ENCODE measurements at places on chromosomes 5 and 9.

DNA sequence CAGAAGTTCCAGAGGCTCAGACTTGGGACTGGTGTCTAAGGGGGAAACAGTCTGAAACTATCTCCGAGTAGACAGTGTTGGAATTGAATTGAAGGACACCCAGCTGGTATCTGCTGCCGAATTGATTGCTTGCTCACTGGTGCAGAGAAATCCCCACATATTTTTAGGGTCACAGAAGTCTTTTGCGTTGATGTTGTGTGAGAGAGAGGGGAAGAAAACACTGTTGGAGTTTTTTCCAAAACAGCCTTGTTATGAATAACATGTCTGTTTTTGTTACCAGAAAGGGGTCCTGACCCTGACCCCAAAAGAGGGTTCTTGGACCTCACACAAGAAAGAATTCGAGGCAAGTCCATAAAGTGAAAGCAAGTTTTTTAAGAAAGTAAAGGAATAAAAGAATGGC lies 81.3 kb downstream of the ALDH7A1 start:
- DNase-seq: no peak

DNA sequence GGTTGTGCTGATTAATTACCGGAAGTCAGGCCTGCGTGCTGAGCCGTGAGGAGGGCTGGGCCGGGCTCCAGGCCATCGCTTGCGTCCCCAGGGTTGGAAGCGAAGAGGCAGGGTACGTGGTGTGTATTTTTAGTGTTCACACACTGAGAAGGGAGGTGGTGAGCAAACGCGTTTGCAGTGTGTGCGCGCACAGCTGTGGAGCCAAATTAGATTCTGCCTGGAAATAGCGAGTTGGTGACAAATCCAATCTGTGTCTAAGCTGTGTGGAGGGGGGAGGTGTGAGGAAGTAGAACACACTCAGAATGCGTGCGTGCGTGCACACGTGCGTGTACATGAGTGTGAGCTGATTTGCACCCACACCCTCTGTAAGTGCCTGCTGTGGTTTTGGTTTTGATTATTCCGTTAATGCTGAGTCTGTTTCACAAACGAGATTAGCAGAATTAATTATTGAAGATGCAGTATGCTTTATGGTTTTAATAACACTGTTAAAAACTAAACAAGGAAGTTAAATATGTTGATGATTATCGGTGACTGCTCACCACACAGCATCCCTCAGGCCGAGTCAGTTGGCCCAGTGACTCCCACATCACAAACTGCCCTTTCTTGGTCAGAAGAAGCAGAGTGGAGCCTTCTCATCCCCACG lies 111.8 kb upstream of the FCN2 start:
- DNase-seq: no peak

GRCh38 chr5:38479315-38479904 lies 77.0 kb downstream of the LIFR start:
- no peak for DNase-seq

DNA sequence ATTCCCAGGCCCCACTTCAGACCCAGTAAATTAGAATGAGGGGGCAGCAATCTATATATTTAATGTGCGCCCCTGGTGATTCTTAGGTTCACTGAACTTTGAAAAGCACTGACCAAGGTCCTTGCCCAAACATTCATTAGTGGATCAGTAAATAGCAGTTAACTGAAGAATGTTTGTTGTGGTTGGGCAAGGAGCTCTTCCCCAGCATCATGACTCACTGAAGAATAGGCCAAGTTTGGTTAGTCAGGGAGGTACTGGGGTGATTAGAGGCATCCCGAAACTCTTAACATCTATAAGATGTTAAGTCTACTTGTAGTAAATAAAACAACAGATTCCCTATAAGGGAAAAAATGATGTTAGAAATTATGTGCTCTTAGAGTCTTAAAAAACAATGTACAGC lies 833 bp upstream of the MROH2B start:
- DNase-seq: no peak

- DNase-seq: no peak
Measured at GRCh38 chr5:3509290-3509689, 86.3 kb upstream of the IRX1 start.

DNA sequence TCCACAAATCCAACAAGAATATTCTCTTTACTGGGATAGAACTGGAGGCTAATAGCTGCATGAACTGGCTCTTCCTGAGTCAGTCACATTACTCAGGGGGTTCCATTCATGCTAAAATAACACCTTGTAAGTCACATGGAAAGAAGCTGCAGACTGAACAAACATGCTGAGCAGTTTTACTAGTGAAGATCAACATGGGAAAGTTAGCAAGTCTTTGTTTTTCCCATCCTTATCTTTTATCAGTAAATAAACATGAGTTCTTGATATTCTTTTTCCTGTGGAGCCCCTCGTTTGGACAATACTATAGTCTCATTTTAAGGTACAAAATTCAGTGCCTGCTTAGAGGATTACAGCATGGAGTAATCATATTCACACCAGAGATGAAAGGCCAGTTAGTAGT lies 43.7 kb upstream of the TEK start:
- DNase-seq: no peak

GRCh38 chr5:29252390-29252789 lies 1941.1 kb upstream of the CDH6 start:
- DNase-seq: no peak

DNA sequence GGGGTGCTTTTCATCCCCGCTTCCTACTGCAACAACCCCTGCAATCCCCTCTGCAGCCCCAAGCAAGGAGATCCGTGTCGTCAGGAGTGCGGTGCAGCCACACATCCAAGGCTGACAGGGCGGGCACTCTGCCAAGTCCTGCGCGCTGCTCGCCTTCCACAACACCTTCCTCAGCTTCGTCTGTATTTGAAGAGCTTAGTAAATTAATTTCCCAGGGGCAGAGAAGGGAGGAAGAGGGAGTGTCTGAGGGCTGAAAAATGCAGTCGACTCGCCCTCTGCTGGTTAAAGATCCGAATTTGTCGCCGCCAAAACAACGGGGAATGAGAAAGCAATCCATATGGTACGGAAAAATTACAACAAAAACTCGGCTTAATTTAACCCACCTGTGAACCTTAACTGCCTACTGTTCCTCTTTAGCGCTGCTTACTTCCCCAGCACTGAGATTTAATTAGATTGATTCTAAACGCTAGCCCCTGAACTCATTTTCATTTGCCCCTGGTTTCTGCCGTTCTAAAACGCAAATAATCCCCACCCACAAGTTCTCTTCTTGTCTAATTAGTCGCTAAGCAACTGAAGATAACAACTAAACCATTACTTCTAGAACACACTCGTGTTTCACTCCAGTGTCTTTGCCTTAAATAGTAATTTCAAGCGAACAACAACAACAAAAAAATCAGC lies 10.9 kb upstream of the PCDHB1 start:
- DNase-seq: peak; percentile 76

DNA sequence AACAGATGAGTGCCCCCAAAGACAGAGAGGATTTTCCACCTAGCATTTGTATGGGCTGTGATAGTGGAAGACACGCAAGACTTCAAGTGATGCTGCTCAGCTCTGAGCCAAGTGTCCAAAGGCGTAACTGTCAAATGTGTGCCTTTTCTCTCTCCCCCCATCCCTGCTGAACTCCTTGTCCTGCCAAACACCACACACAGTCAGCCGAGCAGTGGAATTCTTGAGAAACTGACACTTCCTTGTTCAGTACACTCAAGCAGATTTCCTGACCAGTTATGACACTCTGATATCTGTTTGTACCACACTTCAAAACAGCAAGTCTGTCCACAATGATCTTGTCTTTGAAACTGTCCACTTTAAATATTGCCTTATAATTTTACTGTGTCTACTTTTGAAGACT lies 166.4 kb downstream of the PIK3R1 start:
- DNase-seq: no peak

- no peak for DNase-seq
Measured at GRCh38 chr5:62974623-62975022, 396.0 kb downstream of the LRRC70 start.

DNA sequence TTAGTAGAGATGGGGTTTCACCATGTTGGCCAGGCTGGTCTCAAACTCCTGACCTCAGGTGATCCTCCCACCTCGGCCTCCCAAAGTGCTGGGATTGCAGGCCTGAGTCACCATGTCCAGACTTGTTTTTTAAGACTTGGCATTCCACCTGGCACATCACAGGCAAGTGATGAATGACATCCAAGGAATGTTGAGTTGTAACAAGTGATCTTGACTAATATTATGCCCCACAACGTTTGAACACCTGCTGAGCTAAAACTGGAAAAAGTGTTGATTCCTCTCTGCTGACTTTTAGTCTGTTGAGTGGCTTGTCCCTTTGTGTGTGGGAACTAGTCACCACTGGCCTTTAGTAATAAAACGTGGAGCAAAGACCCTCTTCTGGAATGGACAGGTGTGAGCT lies 54.6 kb downstream of the SUB1 start:
- no peak for DNase-seq

DNA sequence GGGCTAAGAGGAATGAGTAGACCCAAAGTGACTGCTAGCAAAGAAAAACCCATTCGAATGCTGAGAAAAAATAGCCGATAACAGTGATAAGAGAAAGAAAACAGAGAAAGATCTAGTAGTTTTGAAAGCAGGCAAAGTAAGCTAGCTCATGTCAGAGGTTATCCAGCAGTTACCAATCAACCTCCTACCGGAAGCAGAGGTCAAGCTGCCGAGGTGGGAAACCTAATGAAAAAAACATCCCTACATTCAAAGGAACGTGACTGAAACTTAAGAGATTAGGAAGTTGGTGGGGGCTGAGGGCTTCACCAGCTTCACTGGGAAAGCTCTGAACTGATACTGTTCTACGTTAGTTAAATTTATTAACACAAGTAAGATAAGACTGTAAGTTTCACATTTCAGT lies 32.6 kb downstream of the SSBP2 start:
- DNase-seq: no peak

DNA sequence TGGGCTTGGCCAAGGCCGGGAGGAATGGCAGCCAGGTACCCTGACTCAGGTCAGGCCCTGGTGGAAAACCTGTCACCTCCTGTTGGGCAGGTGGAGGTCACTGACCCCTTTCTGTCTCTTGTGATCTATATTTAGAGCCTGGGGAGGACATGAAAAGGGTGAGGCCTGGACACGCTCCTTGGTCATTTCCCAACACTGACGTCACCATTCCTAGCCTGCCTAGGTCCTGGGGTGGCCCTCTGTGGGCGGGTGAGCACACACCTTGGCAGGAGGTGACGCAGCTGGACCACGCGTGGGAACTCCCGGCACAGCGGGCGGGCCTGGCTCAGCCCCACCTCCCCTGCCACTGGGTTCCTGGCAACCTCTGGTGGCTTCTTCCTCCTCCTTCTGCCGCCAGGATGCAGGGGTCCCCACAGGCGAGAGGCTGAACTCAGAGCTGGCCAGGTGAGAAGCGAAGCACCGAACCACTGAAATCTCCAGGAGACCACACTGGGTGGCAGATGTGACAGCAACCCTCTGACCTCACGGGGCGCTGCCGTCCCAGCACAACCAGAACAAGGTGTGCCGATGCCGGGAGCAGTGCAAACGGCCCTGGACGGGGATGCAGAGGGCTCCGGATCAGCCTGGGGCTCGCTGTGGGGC lies 6.4 kb upstream of the RALGDS start:
- no peak for DNase-seq

DNA sequence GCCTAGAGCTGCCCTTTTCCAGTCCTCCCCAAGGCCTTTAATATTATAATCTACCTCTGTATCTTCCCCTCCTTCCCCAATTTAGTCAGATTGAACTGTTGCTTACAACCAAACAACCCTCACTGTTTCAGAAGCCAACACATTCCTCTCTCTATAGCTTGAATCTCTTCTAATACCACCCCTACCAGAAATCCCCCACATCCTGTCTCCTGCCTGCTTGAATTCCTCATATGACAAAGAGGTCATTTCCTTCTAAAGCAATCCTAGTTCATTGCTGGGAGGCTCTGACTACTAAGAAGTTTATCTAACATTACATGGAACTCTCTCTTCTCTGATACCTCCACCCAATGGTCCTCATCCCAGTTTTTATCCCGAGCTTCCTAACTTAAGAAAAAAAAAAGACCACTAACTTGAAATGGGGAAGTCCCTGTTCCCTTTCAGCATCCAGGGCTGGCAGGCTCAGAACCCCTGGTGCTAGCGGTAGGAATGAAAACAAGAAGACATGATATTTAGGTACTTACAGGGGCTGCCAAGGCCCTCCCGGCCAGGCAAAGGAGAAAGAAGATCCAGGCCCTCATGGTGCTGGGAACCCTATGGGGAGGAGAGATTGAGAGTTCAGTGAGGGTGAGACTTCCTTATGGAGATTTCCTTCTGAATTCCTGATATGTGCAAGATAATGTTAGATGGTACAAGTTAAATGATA lies 11.0 kb downstream of the SPARC start:
- no peak for DNase-seq

- no peak for DNase-seq
Measured at GRCh38 chr9:72042928-72043327, 17.5 kb downstream of the C9orf57 start.

DNA sequence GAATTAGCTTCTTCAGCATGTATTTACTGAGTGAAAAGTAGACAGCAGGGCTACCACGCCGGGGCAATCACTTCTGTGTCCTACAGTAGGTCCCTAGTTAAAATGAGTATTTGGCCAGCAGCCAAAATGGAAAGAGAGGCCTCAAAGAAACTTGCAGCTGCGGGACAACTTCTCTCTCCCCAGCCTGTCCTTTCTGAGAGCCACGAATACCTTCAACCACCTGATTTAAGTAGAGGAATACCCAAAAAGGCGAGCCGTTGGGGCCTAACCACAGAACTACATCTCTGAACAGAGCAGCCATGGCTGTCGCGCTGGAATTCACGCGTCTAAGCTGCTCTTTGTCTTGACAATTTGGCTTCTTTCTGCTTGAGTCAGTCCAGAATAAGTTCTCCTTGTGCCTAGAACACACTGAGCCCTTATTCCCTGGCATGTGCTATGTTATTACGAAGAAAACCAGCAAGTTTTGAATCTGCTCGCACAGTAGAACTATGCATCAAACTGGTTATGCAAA lies 43.8 kb upstream of the GOLPH3 start:
- no peak for DNase-seq

DNA sequence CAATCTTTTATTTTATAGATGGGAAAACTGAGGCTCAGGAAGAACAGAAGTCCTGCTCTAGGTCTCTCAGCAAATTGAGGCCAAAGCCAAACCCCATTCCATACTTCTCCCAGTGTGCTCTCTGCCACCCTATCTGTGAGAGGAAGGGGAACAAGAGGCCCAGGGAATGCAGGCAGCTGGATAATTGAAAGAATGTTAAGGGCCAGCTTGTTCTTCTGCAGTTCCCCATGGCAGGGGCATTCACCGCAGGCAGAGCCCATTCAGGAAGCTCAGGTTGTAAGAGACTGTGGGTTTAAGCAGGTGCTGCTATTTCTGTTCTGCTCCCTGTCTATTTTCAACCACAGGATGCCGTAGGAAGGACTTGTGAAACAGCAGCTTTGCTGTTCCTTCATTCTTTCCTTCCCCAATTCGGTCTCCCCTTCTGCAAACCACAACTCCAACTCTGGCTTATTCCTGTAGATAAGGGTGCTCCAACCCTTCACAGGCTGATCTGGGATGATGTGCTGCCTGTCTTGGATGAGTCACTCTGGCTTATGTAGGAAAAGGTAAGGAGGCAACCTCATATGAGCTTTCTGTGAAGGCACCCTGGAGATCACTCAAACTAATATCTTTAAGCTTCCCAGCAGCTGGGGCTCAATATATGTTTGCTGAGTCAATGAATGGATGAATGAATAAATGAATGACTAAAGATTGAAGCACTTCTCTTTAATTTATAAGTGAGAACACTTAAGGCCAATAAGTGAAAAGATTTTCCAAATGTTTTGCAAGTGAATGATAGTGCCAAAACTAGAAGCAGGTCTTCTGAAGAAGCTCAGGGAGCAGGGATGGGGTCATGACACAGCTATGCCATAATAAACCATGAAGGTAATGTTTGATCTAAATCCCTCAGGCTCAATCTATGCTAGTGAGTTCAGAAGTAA lies 377.6 kb downstream of the BRINP1 start:
- DNase-seq: no peak
